Muscle of arm (tissue), 14 donors: ENCODE measurements at places on chromosomes 7 and 10.

DNA sequence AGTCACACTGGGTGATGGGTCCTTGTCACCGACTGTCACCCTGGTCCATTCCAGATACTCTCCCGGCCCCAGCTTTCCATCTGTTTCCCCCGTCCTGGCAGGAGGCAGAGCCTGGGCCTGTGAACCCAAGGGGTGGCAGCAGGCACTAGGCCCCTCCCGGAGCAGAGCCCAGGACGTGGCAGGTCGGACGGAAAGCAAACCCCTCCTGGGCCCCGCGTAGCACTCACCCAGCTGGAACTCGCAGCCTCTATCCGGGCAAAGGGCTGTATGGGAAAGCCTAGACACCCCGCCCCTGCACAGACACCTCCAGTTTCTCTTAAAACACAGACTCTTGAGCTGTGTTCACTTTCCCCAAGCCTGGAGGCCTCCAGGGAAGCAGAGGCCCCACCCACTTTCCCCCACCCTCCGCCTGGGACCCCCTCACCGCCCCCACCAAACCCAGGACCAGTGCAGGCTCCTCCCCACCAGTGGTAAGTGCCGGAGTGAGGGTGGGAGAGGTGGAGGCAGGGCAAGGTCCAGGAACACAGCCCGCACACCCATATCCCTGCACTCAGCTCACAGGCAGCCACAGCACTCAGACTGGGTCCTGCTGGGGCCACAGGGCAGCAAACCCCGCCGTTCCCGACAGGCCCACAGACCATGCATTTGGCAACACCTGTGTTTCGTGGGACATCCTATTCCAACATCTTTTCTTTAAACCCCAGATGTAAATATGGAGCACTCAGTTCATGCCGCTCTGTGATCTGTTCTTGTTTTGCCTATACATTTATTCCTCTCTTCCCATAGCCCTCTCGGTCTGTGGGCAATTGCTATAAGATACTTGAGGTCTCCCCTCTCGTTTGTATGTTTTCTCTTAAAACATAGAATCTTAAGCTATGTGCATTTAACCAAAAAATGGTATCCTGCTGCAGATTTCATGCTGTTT is 98.2 kb upstream of the PDGFA start:
- DNase-seq, result no peak

- no peak for DNase-seq
These were observed 100.5 kb downstream of the NPY start for GRCh38 chr7:24384362-24385030.

DNA sequence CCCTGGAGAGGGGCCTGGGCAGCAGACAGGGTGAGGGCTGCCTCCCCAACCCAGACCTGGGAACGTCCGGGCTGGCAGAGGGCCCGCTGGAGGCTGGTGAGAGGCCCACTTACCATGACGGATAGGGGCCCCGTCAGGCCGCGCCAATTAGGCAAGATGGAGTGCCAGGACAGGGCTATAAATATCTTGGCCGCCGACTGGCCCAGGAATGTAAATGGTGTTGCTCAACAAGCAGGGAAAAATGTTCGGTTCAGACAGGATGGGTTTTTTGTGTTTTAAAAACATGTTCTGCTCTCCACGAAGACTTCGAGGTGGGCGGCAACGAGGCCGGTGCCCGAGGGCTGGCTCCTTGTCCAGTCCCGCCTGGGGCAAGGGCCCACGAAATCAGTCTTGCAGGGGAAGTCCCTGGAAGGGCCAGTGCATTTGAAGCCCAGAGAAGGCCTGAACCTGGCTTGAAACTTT is 35.8 kb upstream of the ELN start:
- DNase-seq, result no peak

DNA sequence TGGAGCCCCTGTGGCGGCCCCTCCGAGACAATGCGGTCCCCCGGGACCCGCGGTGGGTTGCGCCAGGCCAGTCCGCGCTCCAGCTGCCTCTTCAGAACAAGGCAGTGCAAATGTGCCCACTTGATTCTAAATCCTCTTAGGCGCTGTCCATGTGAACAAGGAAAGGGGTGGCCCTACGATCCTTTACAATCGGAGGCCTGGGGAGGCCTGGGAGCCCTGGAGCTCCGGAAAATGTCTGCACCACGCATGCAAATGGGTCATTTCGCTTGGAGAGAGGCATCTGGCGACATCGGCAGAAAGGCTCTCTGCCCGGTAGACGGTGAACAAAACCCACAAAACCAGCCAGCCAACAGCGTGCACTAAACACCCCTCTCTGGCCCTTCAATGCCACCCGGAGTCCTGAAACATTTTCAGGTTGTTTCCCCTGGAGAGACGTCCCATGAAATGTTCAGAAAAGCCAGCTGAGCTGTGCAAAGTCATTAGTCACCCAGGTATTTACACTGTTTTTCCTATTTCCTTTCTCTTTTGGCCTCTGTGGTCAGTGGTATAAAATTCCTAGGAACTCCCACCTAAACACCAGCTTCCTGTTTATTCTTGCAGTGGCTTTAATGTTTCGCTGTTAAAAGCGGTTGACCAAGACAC is 102.8 kb upstream of the ZNF438 start:
- DNase-seq, result no peak

GRCh38 chr7:81692146-81692905 is 77.5 kb downstream of the HGF start:
- no peak for DNase-seq

- DNase-seq, result no peak
These were observed 53.1 kb upstream of the OSBPL3 start for GRCh38 chr7:25032774-25033743.

GRCh38 chr7:67440321-67440720 is 443.7 kb downstream of the TYW1 start:
- no peak for DNase-seq

DNA sequence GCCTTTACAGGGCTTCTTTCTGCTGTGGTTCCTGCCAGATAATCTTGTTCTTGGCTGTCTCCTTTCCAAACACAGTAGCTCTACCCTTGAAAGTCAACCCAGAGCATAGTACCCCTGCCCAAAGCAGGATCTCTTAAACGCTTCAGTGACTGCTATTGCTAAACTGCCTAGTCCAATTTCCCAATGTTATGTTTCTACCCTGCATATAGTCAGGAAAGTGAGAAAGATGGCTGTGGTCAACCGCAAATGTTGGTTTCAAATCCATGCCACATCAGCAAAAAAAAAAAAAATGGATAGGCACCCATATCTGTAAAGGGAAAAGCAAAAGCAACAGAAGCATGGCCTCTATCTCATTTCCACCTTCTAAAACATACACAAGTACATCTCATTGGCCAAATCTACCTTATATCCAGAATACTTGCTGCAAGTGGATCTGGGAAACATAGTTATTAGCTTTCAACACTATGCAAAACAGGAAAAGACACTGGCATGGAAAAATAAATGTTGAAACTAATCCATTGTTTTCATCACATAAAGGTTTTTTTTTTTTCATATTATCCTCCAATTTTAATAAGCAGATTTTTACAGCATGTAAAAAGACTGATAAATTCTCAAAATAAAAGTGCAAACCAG is 59.8 kb downstream of the DNAJC1 start:
- no peak for DNase-seq

- DNase-seq, result no peak
These were observed 78.1 kb downstream of the ARL4A start for GRCh38 chr7:12765431-12766100.

DNA sequence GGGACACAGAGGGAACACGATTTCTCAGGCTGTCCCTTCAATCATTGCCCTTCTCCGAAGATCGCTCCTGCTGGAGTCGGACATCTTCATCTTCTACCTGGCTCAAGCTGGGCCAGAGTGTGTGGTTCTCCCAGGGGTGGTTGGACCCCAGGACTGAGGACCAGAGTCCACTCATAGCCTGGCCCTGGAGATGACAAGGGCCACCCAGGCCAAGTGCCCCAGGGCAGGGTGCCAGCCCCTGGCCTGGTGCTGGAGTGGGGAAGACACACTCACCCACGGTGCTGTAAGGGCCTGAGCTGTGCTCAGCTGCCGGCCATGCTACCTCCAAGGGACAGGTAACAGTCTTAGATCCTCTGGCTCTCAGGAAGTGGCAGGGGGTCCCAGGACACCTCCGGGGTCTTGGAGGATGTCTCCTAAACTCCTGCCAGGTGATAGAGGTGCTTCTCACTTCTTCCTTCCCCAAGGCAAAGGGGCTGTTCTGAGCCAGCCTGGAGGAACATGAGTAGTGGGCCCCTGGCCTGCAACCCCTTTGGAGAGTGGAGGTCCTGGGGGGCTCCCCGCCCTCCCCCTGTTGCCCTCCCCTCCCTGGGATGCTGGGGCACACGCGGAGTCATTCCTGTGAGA is 23.3 kb downstream of the TBATA start:
- no peak for DNase-seq

DNA sequence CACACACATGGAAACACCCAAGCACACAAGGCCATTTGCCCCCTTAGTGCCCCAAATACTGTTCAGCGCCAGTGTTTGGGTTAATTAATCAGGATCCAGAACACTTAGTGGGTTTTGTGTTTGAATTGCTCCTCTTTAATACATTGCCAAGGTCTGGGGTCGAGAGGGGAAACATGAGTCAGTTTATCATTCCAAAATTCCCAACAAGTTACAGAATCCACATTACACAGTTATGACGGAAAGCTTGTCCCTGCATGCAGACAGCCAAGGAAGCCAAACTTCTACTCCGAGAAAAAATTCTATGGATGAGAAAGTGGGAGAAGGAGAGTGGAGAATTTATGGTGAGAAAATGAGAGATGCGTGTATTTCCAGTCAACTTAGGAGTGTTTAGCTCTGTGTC is 189.0 kb downstream of the NPSR1 start:
- no peak for DNase-seq

DNA sequence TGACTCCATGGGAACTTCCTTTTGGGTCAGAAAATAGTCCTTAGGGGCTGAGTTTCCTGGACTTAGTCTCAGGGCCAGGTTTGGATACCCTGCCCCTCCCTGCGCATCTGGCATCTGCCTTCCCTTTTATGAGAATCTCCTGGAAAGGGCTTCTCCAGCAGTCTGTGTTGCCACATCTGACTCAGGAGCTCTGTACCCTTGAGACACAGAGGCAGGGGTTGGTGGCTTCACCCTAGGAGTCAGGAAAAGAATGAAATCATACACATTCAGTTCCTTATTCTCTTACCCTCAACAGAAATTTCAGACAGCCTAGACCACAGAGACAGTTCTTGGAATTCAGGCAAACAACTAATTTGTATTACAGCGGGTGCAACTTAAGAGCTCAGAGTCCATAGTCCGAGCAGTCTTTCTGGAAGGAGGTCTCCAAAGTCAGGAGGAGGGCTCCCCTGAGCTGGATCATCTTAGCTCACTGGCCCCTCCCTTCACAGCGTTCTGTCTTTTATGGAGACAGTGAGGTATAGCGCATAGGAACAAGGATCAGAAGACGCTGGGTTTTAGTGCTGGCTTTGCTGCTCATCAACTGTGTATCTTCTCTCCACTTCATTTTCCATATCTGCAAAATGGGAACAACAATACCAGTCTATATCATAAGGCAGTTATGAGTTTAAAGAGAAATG is 3.0 kb upstream of the PLAU start:
- no peak for DNase-seq

GRCh38 chr10:70271996-70272924 is 11.5 kb downstream of the NPFFR1 start:
- no peak for DNase-seq

DNA sequence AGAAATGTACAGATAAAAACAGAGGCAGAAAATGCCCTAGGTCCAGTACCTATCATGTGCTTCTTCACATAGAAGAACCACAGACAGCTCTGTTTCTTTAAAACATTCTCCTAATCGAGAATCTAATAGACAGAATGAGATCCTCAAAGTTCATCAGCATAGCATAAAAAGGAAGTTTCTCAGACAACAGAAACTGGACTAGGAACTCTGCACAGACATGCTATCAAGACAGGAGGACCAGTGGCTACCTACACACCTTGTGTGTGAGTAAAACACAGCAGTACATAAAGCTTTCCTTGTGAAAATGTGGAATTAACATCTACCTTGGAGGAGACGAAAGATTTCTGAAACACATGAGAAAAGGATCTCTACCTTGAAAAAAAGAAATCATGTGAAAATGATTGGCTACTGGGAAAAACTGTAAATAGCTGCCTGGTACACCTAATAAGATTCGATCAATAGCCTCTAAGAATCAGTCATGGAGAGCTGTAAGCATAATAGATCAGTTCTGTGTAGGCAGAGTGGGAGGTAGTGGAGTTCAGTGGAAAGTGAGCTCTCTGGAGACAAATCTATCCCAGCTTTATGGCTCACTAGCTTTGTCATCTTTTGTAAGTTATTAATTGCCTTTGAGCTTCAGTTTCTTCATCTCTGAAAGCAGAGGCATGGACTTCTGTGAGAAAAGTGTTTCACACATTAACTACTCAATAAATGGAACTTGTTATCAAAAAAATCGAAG is 26.7 kb downstream of the ELAPOR2 start:
- no peak for DNase-seq

DNA sequence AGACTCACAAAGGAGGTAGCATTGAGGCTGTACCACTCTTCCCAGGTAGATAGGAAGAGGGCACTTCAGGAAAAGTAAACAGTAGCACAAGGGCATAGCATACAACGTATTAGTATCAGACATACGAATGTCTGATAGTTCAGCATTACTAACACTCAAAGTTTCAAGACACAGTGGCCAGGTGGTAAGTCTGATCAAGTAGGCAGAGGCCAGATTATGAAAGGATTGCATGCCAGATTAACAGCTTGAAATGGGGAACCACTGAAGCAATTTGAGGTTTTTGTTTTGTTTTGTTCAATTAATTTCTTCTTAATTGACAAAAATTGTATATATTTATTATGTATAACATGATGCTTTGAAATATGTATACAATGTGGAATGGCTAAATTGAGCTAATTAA is 45.7 kb upstream of the IL6 start:
- no peak for DNase-seq

DNA sequence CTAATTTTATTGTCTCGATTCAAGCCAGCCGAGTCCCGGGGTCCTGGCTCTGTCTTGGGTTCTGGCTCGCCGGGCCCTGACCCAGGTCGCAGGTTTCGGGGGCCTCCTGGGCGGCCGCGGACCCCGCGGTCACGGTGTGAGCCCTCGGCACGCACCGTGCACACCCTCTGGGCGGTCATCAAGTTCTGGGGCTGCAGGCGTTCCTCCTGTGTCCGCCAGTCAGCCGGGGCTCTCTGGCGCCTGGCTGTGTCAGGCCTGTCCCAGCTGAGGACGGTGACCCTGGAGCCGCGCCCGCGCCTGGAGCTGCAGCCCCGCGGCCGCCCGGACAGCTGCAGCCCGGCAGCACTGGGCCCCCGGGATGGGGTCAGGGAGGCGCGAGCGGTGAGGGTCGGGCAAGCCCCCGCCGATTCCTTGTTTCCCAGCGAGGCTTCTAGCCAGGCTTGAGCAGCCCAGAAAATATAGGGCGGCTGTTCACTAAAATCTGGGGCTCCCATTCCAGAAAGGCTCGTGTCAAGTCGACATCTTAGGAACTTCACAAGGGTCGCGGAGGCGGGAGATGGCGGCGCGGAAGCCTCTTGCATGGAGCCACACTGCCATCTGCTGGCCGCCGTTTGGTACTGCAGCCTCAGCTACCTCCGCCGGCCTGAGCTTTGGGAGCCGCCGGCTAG is 4.2 kb upstream of the HOXA7 start:
- peak; percentile 93 for DNase-seq

GRCh38 chr10:58817201-58817846 is 304.7 kb downstream of the BICC1 start:
- no peak for DNase-seq

GRCh38 chr10:87658321-87658795 is 1.3 kb upstream of the PAPSS2 start:
- DNase-seq, result no peak
